GM12865 (cell line): ENCODE measurements at places on chromosomes 2 and 18.
A peak's percentile ranks its signal among the peaks of the same experiment; 100 is the strongest.

DNA sequence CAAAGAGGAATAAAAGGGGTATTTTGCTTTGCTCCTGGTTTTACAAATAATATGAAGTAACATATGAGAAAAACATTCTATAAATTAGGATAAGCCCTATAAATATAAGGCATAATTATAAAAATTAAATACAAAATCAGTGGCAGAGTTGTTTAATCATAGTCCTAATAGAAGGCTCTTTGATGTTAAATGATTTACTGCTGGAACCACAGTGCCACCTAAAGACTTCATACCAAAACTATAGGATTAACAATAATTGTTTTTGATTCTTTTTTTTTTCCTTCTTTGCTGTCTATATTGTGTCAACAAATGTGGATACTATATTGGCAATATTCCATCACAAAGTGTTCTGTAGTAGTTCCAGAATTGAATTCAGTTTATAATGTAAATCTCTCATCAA, 837.7 kb upstream of the SLC39A10 start:
- DNase-seq = no peak

GRCh38 chr2:150135223-150135883, 352.1 kb downstream of the RND3 start:
- no peak for DNase-seq

DNA sequence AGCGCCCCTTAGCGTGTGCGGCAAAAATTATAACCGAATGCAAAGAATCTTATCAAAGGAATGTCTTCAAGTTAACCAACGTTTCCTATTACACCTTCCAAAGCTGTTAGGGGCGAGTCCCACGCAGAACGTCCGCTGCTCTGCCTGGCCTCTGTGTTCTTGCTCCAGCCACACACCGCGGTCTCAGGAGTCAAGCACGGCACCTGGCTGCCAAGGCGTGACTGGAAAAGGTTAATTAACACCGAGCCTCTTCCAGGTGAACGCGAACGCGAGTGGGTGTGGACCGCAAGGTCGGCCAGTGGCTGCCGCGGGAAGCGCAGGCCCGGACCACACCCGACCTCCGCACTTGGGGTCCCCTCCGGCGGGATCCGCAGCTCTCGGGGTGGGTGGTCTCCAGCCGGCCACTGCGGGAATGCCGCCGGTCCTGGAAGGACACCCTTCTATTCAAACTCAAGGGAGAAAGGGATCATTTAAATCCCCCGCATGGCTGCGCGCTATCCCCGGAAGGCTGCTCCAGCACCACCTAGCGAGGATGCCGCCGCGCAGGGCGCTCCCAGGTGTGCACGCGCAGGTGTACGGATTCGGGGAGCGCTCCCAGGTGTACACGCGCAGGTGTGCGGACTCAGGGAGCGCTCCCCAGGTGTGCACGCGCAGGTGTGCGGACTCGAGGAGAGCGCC, 830 bp downstream of the CYB5A start:
- peak; percentile 7 for DNase-seq

DNA sequence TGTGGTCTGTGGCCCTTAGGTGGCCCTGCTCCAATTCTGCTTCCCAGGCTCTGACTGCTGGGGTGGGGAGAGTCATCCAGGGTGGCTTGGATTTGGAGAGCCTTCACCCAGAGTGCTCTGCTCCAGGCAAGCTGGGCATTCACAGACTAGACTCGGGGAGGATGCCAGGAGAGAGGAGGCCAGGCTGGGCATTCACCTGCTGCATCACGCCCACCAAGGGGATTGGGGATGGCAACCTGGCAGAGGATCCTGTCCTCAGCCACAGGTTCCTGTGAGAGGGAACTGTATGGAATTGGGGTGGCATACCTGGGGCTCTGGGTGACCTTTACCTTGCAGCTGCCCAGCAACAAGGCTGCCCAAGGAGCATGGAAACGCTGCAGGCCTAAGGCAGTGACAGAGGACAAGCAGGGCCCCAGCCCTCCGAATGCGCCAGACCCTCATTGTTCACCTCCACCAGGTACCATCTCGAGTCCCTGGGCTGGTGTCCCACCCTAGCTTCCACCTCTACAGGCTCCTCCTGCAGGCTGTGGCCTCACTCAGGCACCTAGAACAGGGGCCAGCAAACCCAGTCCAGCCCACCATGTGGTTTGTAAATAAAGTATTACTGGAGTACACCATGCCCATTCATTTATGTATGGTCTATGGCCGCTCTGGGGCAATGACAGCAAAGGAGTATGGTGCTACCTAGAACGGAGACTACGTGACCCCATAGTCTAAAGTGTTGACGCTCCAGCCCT, 255.3 kb upstream of the RAB6C start:
- no peak for DNase-seq

- no peak for DNase-seq
Measured at GRCh38 chr18:21342372-21342771, 100.3 kb downstream of the GREB1L start.
